ENCODE measurements at places on chromosomes 6 and 20. TPM values are rescaled to one million over a fixed set of nuclear protein-coding genes. Genes with fewer than 3 reads are reported as not detected.

Gene SERPINB1
- total RNA-seq: 146 TPM

Gene CLPSL1
- total RNA-seq: not detected

Gene OPRM1
- not detected for total RNA-seq

Gene GJA10
- total RNA-seq: not detected

Gene WFDC11
- not detected for total RNA-seq

Gene NCOA7
- 52.6 TPM for total RNA-seq

Gene AMD1
- 111 TPM for total RNA-seq

Gene FHL5
- 25.9 TPM for total RNA-seq

Gene IMPG1
- total RNA-seq: not detected

Gene SYCP2L
- 1.8 TPM for total RNA-seq

Gene SLC22A2
- not detected for total RNA-seq

Gene BMP7
- total RNA-seq: 5.1 TPM

Gene C6orf132
- total RNA-seq: 3.9 TPM

Gene APOM
- 5.0 TPM for total RNA-seq

- DNase-seq: no peak
Observed at GRCh38 chr20:35087355-35087754, 5.3 kb downstream of the TRPC4AP start.

DNA sequence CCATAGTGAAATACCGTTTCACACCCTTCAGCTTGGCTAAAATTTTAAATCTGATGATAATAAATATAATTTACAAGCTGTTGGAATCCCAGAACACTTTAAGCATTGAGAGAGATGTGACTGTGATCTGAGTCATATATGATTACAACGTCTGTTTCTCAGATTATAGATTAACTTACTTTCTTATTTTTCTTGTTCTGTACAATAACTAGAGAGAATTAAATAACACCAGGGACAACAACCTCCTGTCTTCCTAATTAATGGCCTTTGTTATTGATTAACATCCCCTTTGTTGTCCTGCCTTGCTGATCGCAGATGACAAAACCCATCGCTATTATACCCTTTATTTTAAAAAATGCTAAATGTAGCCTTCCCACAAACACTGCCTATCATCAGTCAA lies 87.8 kb upstream of the EZR start:
- DNase-seq: no peak

DNA sequence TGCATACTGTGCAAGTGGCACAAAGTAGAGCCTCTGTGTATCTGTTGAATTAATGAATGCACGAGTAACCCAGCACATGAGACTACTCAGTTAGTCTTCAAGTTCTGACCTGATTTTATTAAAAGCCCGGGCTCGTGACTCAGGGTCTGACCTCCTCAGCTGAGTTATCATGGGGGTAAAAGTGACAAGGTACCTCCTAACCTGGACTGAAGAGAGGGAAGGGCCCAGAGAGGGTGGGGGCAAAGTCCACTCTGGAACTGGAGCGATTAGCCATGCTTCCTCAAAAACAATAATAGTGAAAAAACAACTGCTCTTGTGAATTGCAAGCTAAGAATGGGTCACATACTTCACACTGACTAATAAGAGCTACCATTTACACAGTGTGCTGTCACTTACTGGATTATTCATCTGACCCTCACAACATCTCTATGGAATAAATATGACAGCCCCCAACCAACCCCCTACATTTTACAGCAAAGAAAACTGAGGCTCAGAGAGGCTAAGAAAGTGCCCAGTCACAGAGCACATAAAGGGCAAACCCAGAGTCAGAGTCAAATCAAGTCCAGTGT lies 26.7 kb downstream of the TRERF1 start:
- no peak for DNase-seq

- no peak for DNase-seq
Observed at GRCh38 chr20:32019563-32020463, 9.6 kb downstream of the CCM2L start.

- no peak for DNase-seq
Observed at GRCh38 chr20:5118220-5119142, 1.3 kb downstream of the PCNA start.

GRCh38 chr6:108872141-108872557 lies 23.9 kb downstream of the ARMC2 start:
- DNase-seq: no peak

- no peak for DNase-seq
Observed at GRCh38 chr6:28357036-28357435, 7.3 kb downstream of the ZKSCAN3 start.

- no peak for DNase-seq
Observed at GRCh38 chr6:109000289-109000688, 94.4 kb downstream of the SESN1 start.

DNA sequence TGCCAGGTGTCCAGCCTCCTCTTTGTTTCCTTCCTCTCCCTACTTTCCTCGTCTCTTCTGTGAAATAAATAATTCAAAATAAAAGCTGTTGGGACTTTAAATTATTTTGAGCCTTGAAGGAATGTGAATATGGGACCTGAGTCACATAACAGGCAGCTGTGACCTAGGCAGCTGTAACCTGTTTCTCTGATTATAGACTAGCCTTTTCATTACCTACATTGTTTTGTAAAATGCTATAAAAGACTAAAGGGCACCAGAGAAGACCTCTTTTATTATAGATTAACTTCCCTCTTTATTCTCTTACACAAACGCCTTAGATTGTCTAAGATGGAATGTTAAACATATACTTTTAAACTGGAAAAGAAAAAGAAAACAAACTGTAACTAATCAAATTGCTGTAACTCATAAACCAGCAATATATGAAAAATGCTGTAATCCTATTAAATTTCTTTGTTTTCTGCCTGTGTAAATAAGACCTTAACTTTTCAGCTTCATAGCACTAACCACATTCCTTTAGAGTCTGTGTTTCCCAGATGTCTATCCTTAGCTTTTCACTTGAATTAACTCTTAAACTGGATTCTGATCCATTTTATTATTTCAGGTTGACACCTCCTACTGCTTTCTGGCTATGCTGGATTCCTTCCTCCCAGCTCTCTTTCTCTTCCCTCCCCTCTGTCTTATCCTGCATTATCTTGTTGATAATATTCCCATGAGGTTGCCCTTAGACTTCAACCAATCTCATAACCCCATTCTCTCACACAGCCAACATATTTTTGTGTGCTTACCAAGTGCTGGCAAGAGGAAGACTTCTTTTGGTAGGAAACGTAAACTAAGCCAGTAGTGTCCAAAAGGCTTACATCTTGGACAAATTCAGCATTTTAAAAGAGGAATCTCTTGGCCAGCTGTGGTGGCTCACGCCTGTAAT lies 69.2 kb downstream of the TPD52L1 start:
- DNase-seq: no peak

- no peak for DNase-seq
Observed at GRCh38 chr6:34285448-34286164, 36.8 kb upstream of the SMIM29 start.

- DNase-seq: peak; percentile 55
Observed at GRCh38 chr20:362271-363254, 15.7 kb downstream of the NRSN2 start.

DNA sequence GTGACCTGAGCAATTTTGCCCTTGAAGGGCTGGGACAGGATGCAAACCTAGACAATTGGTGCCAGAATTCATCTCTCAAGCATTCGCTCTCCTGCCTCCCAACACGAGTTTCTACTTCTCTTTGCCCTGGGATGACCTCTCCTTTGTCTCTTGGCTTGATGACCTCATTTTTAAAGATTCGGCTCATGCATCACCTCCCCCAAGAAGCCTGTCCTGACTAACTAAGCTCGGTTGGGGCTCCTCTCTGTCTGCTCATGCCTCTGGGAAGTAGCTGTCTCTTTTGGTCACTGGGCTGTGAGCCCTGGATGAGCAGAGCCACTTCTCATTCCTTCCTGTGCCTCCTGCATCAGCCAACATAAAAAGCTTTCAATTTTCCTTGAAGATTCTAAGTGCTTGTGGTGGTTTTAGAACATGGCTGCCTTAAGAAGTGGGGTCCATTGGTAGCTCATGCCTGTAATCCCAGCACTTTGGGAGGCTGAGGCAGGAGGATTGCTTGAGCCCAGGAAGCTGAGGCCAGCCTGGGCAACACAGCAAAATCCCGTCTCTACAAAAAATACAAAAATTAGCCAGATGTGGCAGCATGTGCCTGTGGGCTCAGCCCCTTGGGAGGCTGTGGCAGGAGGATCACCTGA lies 11.1 kb upstream of the TCF15 start:
- DNase-seq: no peak

DNA sequence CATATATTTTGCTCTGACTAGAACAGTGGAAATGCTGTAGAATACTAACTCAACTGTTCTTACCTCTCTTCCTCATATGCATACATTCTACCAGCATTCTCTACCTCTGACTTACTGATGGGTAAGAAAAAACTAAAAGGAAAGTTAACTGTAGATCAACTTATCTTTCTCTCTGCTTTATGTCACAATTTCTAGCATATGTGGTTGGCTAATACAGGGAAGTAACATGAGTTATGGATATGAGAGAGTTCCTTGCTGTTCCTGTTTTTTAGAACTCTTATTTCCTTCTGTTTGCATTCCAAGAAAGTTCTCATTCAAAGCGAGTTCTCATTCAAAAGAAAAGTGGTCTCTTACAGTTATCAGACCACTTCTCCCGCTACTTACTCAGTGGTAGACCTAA lies 226.8 kb upstream of the SGK1 start:
- no peak for DNase-seq

DNA sequence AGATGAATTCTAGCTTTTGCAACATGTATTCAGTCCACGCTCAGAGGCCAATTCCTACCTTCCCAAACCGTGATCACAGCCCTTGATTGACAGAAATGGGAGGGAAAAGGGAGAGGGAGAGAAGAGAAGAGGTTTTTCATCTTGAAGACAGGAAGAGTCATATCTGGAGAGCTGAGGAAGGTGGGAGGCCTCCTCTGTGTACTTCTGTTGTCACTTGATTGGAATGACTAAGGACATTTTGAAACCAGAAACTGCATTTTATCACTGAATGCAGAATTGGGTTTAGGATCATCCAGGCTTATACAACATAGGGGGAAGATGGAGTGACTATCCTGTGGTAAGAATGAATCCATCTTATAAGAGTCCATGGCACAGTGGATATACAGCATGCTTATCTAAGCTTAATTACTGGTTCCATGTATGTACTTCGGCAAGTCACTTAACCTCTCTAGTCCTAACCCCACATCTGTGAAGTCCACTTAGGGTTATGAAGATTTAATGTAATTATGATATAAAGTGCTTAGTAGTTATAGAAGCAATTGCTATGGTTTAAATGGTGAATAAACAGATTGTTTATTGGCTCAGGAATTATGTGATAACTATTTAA lies 144.0 kb downstream of the BCKDHB start:
- DNase-seq: no peak

DNA sequence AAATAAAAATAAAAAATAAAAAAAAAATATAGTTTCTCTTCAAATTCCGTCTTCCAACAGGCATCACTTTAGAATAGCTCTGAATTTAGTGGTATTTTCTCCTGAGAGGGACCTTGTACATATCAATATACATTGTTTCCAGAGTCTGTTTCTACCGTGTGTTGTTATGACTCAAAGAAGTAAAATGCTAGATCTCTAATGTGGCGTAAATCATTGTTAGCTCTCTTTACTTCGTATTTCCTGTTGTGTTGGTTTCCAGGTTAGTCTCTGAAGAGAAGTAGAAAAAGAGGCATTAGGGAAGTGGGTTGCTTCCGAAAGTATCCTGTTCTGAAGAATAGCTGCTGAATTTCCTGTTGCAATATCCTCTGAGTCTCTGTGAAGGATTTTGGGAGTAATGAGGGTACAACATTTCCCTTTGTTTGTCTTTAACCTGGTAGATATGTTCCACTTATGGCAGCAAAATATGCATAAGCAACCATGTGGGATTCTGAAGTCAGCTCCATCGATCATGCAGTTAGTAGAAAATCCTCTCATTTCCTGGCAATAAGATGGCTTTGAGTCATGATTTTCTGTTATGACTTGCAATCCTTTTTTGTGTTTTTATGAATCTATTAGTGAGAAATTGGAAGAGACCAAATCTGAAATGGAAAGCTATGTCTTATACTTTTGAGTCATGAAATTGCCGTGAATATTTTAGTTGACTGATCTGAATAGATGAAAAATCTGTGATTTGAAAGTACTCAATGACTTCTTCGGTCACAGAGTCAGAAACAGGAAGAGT lies 42.0 kb upstream of the MCHR2 start:
- no peak for DNase-seq

DNA sequence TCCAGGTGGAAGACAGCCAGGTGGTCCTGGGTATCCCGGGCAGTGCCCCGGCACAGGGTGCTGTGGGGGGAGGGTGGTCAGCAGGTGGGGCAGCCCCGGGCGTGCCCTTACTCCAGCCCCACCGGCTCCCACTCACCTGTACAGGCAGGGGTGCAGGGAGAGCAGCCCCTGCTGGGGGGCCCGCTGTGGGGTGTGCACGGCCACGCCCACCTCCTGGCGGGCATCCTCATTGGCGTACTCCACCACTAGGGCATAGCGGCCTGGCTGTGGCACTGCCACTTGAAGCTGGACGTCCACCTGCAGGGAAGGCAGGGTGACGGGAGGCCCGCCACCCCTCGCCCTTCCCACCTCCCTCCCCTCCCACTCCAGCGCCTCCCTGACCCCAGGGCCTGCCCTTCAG lies 29.6 kb downstream of the ADRM1 start:
- DNase-seq: no peak

DNA sequence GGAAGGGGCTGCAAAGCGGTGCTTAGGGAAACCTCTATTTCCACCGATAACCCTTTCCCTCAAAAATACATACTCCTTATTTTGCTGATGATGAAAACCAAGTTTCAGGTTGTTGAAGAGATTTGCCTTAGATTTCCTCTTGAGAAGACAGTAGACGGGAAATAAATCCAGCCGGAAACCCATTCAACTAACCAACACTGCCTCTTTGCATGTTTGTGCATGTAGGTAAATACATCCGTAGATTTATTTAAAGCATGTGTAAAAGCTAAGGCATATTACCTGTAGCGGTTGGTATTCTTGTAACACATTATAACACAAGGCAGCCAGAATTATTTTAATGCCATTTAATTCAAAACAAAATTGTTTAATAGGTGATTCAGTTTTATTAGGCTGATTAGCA lies 136.3 kb upstream of the SLC22A23 start:
- DNase-seq: no peak

- no peak for DNase-seq
Observed at GRCh38 chr20:44021900-44022299, 107.2 kb downstream of the TOX2 start.

- no peak for DNase-seq
Observed at GRCh38 chr20:57977569-57977968, 250.9 kb downstream of the ANKRD60 start.

DNA sequence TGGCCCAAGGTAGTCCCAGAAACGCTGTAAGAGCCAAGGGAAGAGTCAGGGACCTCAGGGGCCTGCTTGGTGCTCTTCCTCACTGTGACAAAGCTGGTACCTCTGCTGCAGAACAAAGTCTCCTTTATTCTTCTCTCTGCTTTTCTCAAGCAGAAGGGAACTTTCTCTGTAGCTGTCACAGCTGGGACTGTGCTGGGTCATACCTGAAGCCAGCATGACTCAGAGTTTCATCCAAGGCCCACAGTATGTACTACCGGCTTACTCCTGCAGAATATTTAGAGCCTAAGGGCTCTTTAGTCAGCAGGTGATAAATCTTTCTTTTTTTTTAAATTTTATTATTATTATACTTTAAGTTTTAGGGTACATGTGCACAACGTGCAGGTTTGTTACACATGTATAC lies 183.2 kb downstream of the TINAG start:
- DNase-seq: no peak

GRCh38 chr6:99458319-99458718 lies 33.2 kb upstream of the PNISR start:
- no peak for DNase-seq

GRCh38 chr20:46349035-46349741 lies 40.9 kb upstream of the CDH22 start:
- peak; percentile 46 for DNase-seq

Data from omental fat pad (tissue), 4 donors.